ENCODE measurements at places on chromosomes 12 and 14. TPM values are rescaled to one million over a fixed set of nuclear protein-coding genes. Genes with fewer than 3 reads are reported as not detected.

ZNF891 gene
- 1.4 TPM for total RNA-seq

TAOK3 gene
- total RNA-seq: 93.2 TPM

KRT72 gene
- total RNA-seq: not detected

TMED10 gene
- 255 TPM for total RNA-seq

CPNE8 gene
- 18.8 TPM for total RNA-seq

KIF5A gene
- total RNA-seq: 1.5 TPM

All from transverse colon (tissue), 4 donors.